ENCODE measurements at places on chromosomes 2 and 18.
A peak's percentile ranks its signal among the peaks of the same experiment; 100 is the strongest.

DNA sequence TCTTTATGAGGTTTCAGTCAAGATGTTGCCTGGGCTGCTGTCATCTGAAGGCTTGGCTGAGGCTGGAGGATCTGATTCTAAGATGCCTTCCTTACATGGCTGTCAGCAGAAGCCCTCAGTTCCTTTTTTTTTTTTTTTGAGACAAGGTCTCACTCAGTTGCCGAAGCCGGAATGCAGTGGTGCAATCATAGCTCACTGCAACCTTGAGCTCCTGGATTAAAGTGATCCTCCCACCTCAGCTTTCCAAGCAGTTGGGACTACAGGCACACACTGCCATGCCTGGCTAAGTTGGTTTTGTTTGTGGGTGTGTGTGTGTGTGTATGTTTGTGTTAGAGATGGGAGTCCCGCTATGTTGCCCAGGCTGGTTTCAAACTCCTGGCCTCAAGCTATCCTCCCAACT lies 13.1 kb upstream of the SLC35F5 start:
- no peak for DNase-seq

- peak; percentile 76 for DNase-seq
Observed at GRCh38 chr2:104849618-104850141, 4.2 kb upstream of the POU3F3 start.

- no peak for DNase-seq
Observed at GRCh38 chr2:155600914-155601760, 731.4 kb downstream of the NR4A2 start.

GRCh38 chr2:238155761-238156694 lies 2.7 kb upstream of the ERFE start:
- no peak for DNase-seq

DNA sequence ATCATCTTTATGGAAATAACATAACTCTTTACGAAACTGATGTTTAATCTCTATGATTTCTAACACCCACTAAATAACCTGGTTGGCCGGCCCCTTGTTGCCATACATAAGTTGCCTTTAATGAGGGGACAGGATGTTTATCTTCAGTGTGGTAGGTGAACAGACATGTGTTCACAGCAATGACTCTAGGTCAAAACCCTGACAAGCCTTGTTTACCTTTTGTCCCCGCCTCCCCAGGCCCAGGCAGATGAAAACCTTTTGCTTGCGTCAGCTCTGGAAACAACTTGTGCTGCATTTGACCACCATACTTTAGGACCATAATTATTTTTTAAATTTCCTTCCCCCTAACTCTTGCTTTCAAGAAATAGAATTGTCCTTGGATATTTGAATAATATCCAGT lies 2.9 kb upstream of the DSG4 start:
- DNase-seq, result no peak

DNA sequence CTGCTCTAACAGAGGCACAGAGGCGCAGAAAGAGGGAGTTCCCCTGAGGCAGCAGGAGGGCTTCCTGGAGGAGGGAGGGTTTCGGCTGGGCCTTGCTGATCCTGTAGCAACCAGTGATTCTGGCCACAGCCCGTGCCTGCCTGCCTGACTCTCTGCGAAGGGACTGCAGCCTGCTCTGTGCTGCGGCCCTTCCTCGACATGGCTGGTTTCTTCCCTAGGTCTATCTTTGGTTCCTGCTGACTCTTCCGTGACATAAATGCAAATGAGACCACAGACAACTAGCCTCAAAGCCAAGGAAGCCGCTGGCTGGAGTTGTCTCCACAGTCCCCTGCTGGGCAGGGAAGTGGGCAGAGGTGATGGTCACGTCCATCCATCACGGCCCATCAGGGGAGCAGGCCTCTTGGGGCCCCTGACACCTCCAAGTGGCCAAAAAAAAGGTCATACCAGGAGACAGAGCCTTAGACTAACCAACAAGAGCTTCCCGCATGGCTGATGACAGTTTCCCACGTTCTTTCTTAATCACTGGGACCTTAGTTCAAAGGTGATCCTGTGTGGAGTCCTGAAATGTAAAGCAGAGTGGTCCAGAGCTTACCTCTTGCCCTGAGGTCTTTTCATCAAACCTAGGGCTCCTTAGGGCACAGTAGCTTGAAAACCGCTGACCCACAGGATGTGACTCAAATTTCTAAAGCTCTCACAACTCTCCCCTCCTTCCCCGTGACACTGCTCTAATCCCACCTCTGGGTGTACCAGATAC lies 55.3 kb downstream of the HS1BP3 start:
- DNase-seq, result peak; percentile 83

- peak; percentile 29 for DNase-seq
Observed at GRCh38 chr2:174180165-174180724, 68.1 kb downstream of the OLA1 start.

GRCh38 chr2:156329031-156329926 lies 3.2 kb downstream of the NR4A2 start:
- no peak for DNase-seq

- no peak for DNase-seq
Observed at GRCh38 chr2:73979021-73979420, 5.7 kb upstream of the TET3 start.

DNA sequence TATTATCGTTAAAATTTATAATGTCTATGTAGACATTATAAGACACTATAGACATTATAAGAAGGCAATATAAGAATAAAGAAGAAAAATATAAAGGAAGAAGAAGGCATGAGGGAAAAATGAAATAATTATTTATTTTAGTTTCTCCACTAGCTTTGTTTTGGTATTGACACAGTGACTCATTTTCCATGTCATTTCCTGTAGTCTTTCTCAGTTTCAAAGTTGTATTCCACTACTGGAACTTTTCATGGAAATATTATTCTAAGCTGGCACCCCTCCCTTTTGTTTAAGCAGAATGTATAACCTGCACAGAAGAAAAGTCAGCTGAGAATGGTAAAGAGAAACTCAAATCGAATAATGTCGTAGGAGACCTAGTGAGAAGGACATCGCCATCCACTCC lies 234.2 kb upstream of the NETO1 start:
- DNase-seq, result no peak

GRCh38 chr2:233199870-233200269 lies 51.6 kb upstream of the ATG16L1 start:
- peak; percentile 46 for DNase-seq

GRCh38 chr2:120439637-120440384 lies 93.9 kb downstream of the INHBB start:
- no peak for DNase-seq
